ENCODE measurements at places on chromosomes 2 and 18.

DNA sequence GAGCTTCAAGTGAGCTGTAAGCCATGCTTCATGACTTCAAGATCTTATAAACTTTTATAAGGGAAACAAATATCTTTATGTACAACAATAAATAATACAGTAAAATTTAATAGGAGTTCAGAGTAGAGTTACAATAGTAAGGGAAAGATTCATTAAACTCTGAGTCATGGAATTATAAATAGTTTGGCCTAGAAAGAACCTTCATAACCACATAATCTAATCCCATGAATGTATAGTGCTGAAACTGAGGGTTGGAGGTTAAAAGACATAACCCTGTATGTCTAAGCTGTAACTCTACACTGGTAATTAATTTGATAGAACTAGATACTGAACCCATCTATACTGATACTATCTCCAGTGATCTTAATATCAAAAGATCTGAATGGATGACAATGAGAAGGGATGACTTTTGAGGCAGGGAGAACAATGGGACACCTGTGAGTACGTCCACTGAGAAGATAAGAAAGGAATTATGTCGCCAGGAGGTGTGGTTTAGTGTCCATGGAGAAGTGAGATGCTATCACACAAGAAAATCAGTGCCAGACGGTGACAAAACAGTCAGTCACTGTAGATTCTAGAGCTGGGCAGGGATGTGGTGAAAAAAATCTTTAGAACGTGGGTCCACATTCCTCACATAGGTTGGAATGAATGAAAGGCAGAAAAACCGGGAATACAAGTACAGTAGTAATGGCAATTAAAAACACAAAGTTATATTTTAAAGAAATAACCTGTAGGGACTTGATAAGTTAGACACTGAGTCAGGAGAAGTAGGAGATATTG, 1.1 kb downstream of the IL1F10 start:
- DNase-seq: no peak

- no peak for DNase-seq
These were observed 69.1 kb upstream of the FOXI3 start for GRCh38 chr2:88521445-88522073.

GRCh38 chr2:69509011-69509749, 71.9 kb upstream of the NFU1 start:
- DNase-seq: no peak

GRCh38 chr18:43665105-43665788, 388.0 kb upstream of the SYT4 start:
- no peak for DNase-seq

GRCh38 chr2:28419443-28420270, 27.0 kb downstream of the FOSL2 start:
- no peak for DNase-seq

All from right cardiac atrium (tissue), 5 donors.